Activated T-helper 1 cell treated with Interleukin-2 at 50 U/mL for 16 hours (primary cell): ENCODE measurements at places on chromosomes 13 and 19.

DNA sequence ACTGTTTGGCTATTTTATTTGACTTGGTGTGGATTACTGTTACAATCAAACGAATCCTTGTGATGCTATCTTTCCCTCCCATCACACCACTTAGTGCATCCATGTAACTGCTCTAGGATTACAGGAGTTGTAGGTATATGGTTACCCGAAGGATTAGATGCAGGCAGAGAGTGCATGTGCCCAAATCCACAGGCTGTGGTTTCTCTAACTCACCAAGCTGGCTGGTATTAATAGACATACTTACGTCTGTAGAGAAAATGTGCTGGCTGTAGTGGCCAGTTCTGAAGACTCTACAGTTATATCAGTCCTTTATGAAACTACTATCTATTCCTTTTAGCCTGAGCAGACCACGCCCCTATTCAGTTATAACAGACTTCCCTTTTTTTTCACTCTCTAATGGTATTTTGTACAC is 1.1 kb upstream of the HMGB1 start:
- no peak for DNase-seq

DNA sequence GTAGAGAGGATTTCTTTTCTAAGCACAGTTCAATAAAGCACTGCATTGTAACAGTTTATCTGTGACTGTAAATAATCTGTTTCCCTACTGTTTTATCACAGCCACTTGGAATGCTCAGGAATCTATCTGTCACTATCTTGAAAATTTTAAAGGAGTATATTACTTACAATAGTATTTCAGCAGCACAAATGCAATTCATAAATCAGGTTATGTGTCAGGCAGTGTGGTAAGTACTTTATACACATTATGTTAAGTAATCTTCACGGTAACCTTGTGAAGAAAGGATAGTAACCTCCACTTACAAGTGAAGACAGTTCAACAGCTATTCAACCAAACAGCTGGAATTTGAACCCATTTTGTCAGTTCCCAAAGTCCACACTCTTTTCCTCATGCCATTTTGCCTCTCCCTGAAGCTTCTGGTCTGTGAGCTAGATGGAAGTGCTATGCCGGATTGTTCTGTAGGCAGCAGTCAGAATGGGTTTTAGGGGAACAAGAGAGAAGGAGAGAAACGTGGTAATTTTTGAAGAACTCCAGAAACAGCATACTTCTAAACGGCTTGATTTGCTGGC is 125.0 kb downstream of the KLF12 start:
- no peak for DNase-seq

DNA sequence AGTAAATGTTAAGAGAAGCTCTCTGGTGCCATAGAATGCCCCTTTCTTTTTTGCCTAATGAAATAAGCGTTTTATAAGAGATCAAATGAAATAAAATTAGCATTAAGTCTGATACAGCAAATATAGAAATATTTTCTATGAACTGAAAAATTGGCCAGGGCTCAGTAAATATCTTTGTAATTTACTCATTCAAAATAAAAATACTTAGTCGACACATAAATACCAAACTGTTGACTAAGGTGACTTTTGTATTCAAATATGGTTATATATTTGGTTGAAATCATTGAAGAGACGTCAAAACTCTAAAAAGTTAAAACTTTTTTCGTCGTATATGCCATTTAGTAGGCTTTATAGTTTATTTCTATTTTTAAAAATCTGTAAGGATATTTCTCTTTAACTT is 25.6 kb downstream of the IPO5 start:
- DNase-seq = no peak

DNA sequence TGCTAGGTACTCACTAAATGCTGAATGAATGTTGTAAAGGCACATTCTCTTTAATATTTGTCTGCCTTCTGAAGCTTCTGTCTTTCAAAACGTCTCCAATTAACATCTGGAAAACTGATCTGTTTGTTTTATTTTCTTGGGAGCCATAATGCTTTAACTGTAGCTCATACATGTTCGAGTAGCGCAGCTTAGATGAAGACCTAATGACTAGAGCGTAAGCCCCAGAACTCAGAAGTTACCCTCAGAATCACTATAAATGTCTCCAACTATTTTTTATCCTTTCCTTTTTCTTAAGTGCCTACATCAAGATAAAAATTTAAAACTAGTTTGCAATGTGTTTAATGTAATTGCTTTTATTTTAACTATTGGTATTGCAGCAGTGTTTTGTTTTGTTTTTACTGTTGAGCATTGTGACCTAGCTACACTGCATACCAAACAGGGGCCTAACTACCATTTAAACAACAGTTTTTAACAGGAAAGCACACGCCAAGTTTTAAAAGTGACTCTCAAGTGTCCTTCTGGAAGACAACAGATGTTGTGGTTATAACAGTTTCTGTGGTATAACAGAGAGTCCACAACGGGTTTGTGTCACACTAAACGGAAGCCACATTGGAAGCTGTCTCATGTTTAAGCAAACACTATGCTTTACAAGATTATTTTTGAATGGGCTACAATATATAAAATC is 42.0 kb downstream of the MRPL57 start:
- DNase-seq = no peak

DNA sequence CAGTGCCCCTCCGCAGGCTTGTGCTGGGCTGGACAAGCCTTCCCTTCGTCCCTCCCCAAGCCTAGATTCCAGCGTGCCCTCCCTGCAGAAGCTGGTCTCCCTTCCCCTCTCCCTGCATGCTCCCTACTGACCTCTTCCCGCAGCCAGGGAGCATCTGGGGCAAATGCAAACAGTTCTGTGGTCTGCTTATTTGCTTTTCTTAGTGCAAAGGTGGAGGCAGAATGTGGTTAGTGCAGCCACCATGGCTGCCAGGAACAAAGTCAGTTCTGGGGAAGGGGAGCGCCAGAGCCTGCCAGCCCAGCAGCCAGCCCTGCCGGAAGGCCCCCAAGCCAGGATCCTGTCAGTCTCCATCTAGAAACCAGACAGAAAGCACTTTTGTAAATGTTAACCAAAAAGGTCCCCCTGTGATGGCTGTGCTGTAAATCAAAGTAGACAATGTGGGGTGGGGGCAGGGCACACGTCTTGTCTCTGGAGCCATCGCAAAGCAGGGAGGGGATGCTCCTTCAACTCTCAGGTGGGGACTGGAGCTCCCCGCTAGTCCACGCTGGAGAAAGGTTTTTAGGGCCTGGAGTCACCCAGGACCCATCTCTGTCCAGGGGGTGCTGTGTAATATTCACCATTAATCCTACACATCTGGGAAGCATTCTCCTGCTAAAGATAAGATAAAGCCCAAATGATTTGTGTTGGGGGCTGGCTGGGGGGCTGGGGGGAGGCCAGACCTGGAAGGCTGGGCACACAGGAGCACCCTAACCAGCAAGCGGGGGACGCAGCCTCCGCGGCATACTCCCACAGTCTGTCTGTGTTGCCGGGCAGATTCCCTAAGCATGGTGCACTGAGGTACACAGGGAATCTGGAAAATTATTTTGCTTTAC is 30.9 kb downstream of the SERP2 start:
- no peak for DNase-seq

DNA sequence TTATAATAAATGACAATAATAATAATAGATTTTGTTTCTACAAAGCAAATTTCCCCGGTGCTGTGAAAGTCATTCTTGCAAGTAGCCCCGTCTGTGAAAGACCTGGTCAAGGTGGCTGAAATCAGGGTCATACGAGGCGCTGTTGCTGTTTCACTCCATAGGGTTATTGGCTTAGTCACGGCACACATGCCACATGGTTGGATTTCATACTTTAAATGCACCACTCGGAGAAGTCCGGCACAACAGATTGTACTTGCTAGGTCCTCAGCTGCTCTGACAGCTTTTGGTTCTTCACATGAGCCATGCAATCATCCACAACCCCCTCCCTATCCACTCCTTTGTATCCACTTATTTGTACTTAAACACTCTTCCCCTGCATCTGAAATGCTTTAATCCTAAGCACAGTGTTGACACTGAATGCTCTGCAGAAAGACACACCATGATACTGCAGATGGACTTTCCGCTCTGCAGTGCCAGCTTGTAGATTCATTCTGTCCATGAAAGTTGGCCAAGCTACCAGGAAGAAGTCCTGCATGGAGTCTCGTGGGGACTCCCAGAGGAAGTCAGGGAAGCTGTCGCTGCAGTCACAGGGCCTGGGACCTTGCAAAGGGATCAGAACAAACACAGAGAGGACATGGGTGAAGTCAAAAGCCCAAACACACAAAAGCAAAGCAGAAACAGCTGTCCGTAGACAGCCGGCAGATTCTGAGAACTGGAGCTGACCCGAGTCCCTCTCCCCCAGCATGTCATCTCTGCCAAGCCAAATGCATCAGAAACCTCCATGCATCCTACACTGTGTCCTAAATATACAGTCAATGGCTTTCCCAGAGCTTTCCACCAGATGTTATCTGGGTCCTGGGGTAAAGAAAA is 124.6 kb downstream of the COL4A2 start:
- no peak for DNase-seq

GRCh38 chr19:17098326-17098725 is 22.7 kb downstream of the MYO9B start:
- DNase-seq = no peak

GRCh38 chr19:3132971-3133792 is 2.7 kb upstream of the GNA15 start:
- DNase-seq = peak; percentile 55

- DNase-seq = no peak
These were observed 10.9 kb upstream of the CBY2 start for GRCh38 chr13:45691251-45691650.

- no peak for DNase-seq
These were observed 13.2 kb upstream of the CREB3L3 start for GRCh38 chr19:4140237-4140711.

- DNase-seq = no peak
These were observed 21.2 kb upstream of the RBM26 start for GRCh38 chr13:79427265-79427664.

- DNase-seq = no peak
These were observed 755.9 kb downstream of the LIG4 start for GRCh38 chr13:107459430-107459829.

GRCh38 chr13:73212482-73212881 is 153.7 kb downstream of the KLF5 start:
- DNase-seq = no peak

- no peak for DNase-seq
These were observed 4.4 kb upstream of the TBC1D4 start for GRCh38 chr13:75486146-75487062.

- no peak for DNase-seq
These were observed 2301.2 kb downstream of the PCDH9 start for GRCh38 chr13:64928696-64929499.

- DNase-seq = no peak
These were observed 2.0 kb downstream of the RNF113B start for GRCh38 chr13:98175043-98175442.

DNA sequence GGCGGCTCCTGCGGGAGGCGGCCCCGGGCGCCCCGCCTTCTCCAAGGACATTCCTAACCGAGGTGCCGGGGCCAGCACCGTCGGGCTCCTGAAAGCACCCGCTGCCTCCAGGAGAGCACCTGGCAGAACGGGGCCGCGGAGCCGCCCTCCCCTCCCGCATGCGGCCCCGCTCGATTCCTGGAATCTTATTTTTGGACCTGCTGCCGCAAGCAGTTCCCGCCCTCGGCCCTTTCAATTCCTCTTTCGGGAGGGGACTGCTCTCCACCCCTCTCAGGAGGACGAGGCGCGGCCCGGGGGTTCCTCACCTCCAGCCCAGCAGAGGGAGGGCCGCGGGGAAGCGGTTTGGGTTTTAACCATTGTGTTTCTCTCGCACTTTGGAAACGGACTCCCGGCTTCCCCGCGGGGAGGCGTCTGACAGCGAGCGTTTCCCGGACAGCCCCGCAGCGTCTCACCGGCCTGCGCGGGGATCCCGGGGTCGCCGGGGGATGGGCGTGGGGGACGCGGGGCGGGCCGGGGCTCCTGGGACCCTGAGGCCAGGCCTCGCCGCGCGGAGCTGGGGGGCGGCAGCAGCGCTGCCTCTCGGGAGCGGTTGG is 849 bp downstream of the GAS6 start:
- no peak for DNase-seq

DNA sequence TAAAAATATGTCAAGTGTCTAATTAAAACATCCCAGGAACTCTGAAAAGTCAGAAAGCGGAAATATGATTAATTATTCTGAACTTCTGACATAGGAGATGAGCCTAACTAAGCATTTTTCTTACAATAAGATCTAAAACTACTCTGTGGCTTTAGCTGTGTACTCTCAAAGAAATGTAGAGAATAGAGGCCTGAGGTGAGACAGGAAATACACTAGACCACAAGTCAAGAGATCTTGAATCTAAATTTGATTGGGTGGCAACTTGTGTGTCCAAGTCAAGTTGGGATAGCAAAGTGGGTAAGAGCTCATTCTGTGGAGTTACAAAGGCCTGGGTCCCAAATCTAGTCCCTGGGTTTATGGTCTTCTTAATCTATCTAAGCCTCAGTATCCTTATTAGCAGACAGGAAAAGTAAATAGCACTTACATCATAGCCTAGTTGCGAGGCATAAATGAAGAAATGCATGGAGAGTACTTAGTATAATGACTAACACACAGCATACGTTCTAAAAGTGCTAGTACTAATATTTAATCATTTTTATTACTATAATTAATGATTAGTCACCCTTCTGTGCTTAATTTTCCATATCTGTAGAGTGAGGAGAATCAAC is 9.4 kb upstream of the LRRC63 start:
- no peak for DNase-seq
